Heart left ventricle (tissue), 16 donors: ENCODE measurements at places on chromosomes 7 and 10.

- no peak for DNase-seq
These were observed 104.4 kb upstream of the FAM3C start for GRCh38 chr7:121500360-121501058.

DNA sequence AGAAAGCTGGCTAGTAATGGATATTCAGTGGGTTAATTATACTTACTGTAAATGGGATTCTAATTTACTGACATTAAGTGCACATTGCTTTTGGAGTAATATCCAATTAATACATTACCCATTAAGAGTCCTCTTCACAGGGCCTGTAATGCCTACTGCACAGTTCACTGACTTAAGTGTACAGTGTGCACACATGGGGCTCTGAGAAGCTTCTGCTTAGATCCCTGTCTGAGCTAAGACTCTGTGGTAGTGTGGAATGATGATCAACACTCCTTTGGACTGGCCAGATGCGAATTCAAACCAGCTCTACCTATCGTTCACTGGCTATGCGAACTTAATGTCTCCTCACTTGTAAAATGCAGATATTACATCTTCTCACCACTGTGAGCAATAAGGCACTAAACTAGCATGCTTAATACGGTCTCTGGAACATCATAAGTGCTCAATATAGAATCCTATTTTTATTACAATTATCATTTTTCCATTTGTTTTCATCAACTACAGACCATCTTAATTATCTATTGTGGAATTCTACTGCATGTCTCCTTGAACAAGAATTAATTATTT, 53.8 kb upstream of the SEC61G start:
- no peak for DNase-seq

DNA sequence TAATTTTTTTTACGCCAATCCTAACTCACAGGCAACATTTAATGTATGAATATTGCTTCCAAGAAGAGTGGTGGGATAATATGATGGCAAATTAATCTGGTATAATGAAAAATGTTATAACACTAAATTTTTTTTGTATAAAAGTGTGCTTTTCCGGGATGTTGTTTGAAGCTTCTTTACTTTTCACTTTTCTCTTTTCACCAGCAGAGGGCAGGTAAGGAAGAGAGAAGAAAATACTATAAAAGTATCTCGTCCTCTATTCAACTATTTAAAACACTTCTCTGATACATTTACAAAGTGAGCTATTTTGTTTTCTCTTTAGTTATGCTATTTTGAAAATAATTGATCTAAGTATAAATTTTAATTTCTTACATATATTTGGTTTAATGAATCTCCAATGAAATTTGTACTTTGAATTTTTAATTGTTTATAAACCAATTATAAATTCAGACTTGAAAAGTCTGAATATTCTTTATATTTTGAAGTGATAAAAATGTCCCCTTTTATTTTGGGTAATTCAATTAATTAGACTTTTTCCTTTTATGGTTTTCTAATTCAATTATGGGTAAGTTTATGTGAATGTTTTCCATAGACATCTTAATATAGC, 20.7 kb upstream of the CFTR start:
- no peak for DNase-seq

DNA sequence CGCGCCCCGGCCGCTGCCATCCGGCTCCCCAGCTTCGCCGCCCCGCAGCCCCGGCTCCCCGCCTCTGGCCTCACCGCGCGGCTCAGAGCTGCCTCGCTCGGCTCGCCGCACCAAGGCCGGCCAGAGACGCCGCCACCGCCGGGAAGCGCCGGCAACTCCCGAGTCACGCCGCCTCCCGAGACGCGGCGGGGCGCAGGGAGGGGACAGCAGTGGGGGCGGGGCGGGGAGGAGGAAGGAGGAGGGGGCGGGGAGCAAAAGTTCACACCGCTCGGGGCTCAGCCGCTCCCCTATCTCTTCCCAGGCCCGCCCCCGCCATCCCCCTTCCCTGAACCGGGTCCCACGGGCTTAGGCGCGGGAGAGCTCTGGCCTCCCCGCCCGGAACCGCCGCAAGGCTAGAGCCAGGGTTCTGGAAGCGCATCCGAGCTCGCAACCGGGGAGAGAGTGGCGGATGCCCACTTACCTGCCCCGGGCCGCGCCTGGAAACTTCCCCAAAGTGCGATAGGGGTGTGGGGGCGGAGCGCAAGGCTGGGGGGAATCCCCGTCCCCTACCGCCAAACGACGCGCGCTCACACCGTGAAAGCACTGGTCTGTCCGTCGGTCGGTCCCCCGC, 1.0 kb downstream of the CHST15 start:
- peak; percentile 74 for DNase-seq

- no peak for DNase-seq
These were observed 1.8 kb downstream of the LRCH4 start for GRCh38 chr7:100584054-100584682.

GRCh38 chr7:100604976-100605911, 3.1 kb downstream of the PCOLCE start:
- peak; percentile 74 for DNase-seq

DNA sequence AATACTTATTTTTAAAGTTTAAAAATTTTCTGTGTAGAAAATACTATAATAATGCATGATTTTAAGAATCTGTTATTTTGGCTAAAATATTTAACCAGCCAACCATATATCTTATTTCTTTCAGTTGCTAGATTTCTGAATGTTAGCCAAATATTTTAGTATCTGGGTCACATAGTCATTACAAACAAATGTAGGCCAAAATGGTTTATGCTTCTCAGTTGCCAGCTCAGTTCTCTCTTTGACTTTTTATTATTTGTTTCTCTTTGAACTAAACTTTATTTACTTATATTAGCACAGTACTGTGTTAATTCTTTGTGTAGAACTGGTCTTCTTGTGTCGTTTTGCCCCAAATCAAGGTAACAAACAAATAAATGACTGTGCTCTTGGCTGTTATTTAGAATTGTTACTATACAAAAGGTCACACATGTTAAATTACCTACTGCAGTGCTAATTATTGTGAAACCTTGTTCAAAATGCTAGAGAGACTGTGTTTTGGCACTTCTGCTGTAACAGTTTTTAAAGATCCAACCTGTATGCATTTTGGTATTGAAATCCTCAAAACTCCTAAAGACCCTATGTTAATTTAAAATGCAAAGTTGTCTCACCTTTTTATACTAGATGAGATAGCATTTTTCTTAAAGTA, 39.8 kb downstream of the ZEB1 start:
- DNase-seq: no peak

- no peak for DNase-seq
These were observed 3.8 kb downstream of the RTKN2 start for GRCh38 chr10:62264702-62265436.

- DNase-seq: peak; percentile 49
These were observed 676 bp downstream of the PLAC9 start for GRCh38 chr10:80133206-80133605.

DNA sequence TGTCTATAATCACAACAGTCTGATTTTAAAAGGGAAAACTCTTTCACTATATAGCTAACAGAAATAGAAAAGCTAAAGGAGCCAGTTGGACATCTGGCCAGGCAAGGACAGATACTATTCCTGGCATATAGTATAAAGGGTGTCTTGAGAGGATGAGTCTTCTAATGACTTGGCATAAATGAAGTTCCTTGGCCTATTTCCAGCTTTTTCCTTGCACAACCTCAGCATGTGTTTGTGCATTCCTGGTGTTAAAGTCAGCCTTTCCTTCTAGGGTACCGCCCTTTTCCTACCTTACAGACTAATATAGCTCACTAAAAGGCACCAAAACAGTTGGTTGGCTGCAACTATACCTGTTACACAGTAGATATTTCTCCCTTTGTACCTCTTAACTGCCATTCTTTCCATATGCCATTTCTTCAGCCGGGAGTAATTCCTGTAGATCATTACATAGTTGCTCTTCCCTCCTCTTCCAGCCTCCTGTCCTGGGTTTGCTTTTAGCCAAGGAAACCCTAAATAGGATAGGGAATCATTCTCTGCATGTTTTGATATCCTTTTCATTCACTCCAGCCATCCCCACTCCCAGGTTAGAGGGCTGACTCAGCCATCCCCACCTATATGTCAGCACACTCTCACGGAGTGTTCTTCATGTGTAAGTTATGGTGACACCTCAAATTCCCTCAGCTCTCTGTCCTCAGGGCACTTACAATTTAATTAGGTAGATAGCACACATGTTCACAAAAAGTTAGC, 102.1 kb upstream of the MDFIC start:
- no peak for DNase-seq

DNA sequence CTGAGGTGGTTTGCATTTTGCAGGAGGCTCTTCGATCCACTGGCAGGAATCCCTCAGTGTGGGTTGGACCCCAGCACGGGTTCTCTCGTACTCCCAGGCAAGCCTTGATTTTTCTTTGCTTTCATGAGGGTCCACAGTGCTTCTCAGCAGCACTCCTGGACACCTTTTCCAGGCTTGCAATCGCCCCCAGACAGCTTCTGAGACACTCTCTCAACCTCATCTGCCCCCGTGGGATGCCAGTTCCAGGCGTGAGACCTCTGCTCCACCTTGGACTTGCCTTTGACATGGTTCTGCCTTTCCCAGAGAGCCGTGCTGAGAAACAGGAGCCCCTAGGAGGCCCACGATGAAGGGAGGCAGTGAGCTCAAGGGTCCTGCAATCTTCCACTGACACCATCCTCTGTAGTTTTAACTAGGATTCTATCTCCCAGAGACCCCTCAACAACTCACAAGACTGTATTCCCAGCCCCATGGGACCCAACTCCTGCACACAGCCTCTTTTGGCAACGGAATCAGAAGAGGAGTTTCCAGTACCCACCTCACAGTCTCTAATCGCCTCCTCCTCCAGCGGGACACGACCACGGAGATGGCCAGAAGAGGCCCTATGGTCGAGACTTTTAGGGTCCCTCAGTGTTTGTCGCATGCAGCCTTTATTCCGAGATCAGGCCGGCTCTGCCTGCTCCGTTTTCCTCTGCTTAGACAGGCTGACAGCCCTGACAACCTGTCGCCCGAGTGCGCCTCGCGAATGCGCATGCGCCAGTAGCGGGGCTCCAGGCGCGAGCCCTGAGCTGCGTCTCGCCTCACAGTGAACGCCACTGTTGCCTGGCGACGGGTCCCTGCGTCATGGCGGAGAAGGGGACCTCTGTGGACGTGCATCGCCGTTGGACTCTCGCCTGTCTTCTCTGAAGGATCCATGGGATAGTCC, 26.0 kb upstream of the ZNF273 start:
- peak; percentile 78 for DNase-seq

GRCh38 chr7:91348711-91349110, 84.5 kb downstream of the FZD1 start:
- no peak for DNase-seq
